T1000 (cell line): ENCODE measurements at places on chromosomes 2 and 18.

GRCh38 chr2:16656784-16657391 is 8.7 kb downstream of the CYRIA start:
- no peak for DNase-seq

GRCh38 chr2:21781962-21782361 is 658.2 kb downstream of the TDRD15 start:
- no peak for DNase-seq

GRCh38 chr2:240822280-240822847 is 2.3 kb upstream of the KIF1A start:
- no peak for DNase-seq

- DNase-seq, result no peak
These were observed 68.4 kb downstream of the CERKL start for GRCh38 chr2:181588546-181588945.

DNA sequence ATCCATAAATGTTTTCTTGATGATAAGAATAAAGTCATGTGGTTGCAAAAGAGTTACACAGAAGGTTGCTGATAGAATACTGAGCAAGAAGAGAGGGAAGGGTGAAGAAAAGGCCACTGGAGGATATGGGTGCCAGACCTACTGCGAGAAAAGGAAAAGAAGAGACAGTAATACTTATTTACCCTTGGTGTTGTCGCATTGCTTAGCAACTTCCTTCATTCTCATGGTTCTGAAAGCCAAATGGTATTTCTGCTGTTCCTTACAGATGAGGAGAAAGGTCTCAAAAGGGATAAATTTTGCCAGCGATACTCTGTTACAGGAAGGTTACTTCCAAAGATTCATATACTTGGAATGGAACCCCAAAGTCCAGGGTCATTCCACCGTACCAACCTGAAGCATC is 62.5 kb downstream of the LHCGR start:
- no peak for DNase-seq

DNA sequence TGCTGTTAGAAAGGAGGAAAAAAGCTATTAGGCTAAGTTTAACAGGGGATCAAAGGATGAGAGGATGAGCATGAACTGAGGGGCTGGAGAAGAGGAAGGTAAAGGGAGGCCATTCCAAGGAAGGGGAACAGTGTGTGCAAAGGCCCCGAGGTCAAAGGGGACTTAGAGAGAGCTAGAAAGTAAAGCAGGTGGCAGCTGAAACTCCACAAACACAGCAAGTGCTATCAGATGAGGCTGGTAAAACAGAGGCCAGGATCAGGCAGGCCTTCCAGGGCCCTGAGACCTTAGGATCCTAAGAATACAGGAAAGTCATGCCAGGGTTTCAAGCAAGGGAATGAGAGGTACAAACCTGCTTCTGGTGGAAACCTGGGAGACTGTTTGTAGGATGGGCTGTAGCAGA is 5.8 kb downstream of the HDAC4 start:
- DNase-seq, result no peak

- no peak for DNase-seq
These were observed 58.1 kb downstream of the PXDN start for GRCh38 chr2:1685957-1686783.

DNA sequence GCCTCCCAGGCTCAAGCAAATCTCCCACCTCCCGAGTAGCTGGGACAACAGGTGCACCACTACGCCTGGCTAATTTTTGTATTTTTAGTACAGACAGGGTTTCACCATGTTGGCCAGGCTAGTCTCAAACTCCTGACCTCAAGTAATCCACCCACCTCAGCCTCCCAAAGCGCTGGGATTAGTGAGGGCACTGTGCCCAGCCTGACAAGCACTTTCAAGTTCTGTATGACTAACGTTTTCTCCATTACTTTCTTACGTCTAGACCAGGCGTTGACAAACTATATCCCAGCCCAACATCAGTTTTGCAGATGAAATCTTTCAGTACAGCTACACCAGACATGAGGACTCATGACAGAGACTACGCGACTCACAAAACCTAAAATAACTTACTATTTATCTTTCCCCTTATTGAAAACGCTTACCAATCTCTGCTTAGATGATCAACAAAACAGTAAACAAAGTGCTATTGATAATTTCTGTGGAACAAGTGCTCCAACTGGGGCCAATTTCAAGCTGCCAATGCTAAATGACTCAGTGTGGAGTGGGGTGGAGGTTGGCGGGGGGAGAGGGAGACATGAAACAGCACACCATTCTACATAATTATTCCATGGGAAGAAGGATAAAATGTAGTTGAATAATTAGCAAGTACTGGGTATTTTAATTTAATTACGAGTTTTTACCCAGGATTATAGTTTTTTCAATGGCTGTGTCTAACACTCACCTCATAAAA is 59.1 kb downstream of the SAP130 start:
- DNase-seq, result no peak

GRCh38 chr18:78423811-78424210 is 555.8 kb upstream of the SALL3 start:
- DNase-seq, result no peak

DNA sequence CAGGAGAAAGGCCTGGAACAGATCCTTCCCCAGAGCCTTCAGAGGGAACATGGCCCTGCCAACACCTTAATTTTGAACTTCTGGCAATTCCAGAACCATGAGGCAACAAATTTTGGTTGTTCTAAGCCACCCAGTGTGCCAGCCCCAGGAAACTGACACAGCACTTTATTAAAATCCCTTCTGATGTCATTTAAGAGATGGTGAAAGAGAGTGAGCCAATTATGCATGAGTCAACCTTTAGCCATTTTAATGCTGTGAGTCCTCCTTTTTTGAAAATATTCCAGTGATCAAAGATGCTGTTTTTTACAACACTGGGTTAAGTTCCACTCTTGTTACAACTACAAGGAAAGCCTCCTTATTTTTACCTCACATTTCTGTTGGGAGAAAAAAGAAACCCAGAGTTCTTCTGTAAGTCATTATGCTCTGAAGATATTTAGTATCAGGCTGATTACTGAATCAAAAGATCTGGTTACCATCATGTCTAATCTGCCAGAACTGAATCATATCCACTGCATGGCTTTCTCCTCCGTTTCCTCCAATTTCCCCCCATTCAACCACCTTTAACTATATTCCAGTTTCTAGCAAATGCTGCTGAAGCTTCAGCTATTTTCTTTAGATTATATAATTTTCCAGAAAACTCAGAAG is 235.4 kb downstream of the TXNL1 start:
- peak; percentile 2 for DNase-seq

DNA sequence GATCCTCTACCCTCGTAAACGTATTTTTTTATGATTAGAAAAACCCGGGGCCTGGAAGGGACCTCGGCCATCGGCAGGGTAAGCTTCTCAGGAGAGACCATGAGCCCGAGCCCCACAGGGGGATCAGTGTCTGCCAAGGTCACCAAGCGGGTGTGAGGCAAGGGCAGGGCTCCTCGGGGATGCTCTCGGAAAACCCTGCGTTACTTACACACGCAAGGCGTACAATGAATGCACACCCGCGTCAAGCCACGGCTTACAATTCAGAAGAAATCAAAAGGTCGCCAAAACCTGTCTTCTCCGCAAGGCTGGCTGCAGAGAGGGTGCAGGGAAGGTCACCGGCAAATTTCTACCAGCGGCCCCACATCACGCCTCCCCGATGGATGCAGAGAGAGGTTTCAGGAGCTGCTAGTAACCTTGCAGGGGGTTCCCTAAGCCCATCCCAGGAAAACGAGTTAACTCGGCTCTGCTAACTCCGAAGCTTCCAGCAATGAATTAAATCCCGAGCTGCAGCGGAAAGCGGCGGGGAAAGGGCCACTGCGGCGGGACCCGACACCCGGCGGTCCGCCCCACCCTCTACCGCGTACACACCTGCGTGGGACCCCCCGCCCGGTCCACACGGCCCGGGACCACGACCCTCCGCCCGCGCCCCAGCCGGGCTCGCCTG is 638 bp downstream of the ST3GAL5 start:
- no peak for DNase-seq

GRCh38 chr2:55916473-55917049 is 7.0 kb downstream of the EFEMP1 start:
- DNase-seq, result no peak

GRCh38 chr2:192390401-192390800 is 195.7 kb upstream of the TMEFF2 start:
- DNase-seq, result no peak

GRCh38 chr2:197911667-197912066 is 107.3 kb downstream of the PLCL1 start:
- DNase-seq, result no peak

- no peak for DNase-seq
These were observed 116.3 kb downstream of the SEPTIN10 start for GRCh38 chr2:109497463-109497862.

DNA sequence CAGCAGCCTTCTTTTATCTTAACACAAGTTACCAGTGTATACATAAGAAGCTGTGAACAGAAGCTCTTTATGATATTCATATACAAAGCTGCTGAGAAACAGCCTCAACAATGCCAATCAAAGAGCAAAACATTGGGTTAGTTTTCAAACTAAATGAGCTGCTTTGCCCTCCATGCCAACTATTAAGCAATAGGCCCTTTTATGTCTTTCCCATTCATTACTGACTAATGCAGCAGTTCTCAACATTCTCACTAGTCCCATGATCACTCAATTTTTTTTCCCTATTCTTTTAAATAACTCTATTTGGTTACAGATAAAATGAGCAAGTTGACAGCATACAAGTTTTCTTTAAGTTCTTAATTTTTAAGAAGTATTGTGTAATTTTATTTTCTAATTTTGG is 57.9 kb upstream of the FRZB start:
- no peak for DNase-seq

GRCh38 chr2:159900343-159900742 is 102.3 kb upstream of the CD302 start:
- DNase-seq, result no peak

DNA sequence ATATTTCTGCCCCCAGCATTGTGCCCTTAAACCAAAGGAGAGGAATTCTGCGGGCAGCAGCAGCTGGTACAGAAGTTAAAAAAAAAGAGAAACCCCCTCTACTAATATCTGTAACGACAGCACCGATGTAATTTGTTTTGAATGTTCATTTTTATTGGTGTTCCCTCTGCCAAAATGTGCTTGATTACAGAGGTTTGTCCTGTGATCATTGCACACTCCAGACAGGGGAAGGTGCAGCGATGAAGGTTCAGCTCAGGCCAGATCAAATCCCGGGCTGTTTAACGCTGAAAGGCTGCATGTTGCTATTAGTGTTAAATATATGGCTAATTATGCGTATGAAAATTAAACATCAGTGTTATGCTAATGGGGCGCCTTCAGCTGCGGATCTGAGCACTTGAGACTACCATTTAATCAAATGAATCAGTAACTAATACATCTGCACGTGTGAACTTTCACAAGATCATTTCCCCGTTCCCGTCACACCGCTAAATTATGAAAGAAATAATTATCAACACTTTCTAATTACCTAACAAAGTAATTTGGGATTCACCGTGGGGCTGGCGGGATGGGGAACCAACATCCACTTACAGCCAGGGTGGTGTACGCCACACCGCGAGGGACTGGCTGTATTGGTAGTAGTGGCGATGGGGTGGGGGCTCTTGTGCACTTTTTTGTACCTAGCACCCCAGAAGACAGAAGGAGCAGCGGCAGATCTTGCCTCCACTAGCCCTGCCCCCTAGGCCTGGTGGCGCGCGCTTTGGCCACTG is 1.5 kb upstream of the DLX1 start:
- DNase-seq, result no peak

GRCh38 chr2:65877331-65878010 is 445.1 kb upstream of the SPRED2 start:
- no peak for DNase-seq

DNA sequence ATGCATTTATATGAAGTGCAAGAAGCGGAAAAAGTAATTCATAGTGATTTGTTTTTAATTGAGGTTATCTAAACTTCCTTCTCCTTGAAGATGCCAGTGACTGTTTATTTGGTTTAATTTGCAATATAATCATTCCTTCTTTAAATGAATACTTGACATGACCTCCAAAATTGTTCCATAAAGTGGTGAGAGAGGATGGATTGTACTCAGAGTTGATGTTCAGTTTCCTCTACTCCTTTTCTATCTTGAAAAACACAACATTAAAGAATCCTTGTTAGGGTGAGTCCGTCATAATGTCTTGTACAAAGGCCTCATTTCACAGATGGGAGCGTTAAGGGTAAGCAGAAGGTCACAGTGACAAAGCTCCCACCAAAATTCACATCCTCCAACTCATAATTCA is 756.1 kb upstream of the KLHL29 start:
- no peak for DNase-seq

DNA sequence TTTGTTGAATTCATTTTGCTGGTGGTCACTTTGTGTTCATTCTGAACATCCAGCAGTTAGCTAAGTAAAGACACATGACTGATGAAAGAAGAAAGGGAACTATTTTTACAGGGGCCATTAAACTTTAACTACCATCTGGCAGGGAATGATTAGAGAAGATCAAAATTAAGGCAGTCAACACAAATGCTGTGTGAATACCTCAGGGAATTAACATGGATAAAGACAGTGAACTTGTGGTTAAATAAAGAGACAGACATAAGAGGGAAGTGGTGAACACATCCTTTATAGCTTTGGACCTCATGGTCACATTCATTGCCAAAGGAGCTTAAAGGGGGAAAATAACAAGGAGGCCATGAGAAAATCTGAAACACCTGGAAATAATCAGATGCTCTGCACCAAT is 52.6 kb upstream of the ATP5MC3 start:
- no peak for DNase-seq

DNA sequence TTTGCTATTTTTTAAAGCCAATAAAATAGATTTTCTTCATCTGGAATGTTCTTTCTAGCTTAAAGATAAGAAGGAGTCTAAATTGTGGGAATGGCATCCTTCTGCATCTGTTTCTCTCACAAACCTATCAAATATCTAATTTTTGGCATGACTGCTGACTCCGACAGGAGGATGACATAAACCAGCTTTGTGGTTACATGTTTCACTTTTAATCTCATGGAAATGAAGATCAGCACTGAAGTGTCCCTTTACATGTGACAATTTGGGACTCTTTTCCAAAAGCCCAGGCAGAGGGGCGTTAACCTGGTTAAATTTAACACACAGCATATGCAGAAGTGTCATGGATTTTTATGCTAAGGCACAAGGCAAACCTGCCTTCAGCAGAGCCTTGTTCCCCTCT is 694.7 kb downstream of the ARHGAP15 start:
- DNase-seq, result no peak

GRCh38 chr18:506801-507200 is 6.3 kb upstream of the COLEC12 start:
- no peak for DNase-seq

- no peak for DNase-seq
These were observed 1335.3 kb upstream of the CDH2 start for GRCh38 chr18:29512203-29512602.

GRCh38 chr2:121469356-121469755 is 61.3 kb upstream of the RNU4ATAC start:
- no peak for DNase-seq
